Jurkat, Clone E6-1 (cell line): ENCODE measurements at places on chromosomes 6 and 20.

- DNase-seq = no peak
These were observed 895.2 kb upstream of the CITED2 start for GRCh38 chr6:140269591-140270165.

GRCh38 chr20:6590891-6591637 is 176.4 kb upstream of the BMP2 start:
- no peak for DNase-seq

DNA sequence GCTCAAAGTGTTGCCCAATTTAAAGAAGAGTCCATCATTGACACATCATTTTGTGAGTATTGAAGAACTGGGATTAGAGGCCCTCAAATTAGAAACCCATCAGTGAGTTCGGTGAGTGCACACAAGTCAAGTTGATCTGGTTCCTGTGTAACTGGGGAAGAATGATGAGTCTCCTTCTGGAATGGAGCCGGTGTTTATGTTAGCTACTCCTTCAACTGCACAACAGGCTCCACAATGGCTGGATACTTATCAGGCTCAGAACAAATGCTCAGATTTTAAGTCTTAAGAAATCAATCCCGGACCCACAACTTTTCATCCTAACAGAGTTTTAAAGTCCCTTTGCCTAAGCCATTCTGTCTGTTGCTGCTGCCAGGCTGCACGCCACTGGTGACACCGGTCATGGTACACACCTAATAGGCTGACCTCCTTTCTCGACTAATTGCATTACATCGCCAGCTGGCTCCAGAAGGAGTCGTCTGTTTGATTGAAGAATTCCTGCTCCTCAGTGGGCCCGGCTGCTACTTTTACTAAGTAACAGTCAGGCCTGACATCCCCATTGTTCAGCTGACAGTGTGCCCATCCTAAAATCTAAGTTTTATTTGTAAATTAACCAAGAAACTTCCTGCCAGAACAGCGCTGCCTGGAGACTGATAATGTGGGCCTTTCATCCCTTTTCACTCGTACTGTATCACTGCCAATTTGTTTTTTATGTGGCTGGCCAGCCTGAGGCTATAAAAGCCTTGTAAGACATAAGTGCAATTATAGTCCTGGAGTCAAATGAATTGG is 130.4 kb downstream of the INSM1 start:
- DNase-seq = no peak

- DNase-seq = peak; percentile 61
These were observed 48.8 kb downstream of the NT5E start for GRCh38 chr6:85498596-85499258.

GRCh38 chr20:22575087-22575721 is 9.2 kb downstream of the FOXA2 start:
- DNase-seq = peak; percentile 32
